ENCODE measurements at places on chromosomes 1 and 21. TPM values are rescaled to one million over a fixed set of nuclear protein-coding genes. Genes with fewer than 3 reads are reported as not detected.

The C1orf35 gene
- 21.8 TPM for total RNA-seq

The YARS1 gene
- total RNA-seq: 186 TPM

The OR2L3 gene
- total RNA-seq: not detected

The SFN gene
- total RNA-seq: not detected

The ADAM30 gene
- not detected for total RNA-seq

The ZNF648 gene
- not detected for total RNA-seq

The MX2 gene
- 4.2 TPM for total RNA-seq

The CRYAA gene
- total RNA-seq: not detected

The NPR1 gene
- 1.5 TPM for total RNA-seq
